Activated CD8-positive, alpha-beta memory T cell treated with anti-CD3 and anti-CD28 coated beads for 1 hour (primary cell): ENCODE measurements at places on chromosomes 2 and 18.

DNA sequence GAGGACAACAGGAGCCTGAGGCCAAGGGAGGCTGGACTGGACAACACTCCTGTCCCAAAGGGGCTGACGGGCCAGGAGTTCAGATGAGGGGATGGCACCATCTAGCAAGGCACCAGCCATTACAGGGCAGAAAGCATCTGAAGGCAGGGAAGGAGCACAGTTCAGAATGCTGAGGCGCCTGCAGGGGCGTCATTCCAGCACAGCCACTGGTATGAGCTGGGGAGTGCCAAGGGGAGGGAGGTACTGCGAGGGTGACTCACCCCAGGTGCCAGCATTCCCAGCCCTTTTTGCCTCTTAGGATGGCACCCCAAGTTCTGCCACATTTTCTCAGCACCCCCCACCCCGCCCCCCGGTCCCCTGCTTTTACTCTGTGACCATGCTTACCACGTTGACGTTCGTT lies 129.8 kb upstream of the EPAS1 start:
- no peak for DNase-seq

DNA sequence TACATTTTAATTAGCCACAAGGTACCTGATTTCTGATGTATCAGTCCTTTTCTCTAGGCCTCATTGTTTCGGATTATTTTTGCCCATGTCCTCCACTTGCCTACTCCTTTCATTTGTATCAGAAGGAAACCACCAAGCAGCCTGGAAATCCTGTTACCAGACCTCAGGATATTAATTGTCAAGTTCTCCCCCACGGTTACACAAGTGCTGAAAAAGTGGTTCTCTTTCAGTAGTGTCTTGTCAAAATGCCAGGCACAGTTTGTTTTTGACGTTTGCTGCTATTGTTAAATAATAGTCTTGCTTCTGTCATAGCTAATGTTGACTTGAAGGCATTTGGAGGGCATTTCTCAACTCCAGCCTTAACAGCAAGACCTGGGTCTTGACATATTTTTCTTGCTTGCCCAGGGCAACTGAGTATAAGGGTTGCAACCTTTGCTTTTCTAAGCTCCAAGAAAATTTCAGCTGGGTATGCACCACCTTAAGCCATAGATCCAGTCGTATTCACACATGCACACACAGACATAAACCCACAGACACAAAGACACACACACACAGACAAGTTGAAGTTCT lies 31.0 kb downstream of the INSIG2 start:
- DNase-seq, result no peak

- DNase-seq, result no peak
These were observed 258.9 kb upstream of the CHAC2 start for GRCh38 chr2:53508667-53509066.

DNA sequence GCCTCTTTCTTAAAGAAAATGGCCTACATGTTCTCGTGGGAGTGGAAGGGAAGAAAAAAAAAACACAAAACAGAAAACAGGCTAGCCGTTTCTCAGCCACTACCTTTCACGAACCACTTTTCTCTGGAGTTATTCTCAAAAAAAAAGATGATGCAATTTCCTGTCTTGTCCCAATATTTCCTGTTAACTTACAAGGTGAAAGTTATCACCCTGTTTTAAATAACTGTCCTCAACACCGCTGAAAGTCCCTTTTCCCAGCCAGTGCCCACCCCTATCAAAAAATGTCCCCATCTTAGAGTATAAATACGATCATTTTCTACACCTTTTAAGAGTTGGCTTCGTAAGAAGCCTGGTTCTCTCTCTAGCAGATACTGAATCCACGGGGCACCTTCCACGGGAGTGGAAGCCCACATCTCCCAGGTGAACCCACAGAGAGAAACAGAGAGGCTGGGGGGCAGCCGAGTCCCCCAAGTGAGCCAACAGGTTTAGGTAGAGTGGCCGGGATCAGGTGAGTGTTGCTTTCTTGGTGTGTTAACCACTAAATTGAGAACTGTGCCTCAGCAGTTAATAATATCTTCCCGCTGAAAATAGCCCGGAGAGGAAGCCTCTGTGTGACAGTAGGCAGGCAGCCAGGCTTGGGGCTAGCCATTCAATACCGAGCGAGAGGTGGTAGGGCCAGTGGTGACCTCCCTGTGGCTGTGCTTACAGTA lies 15.9 kb downstream of the SMAD7 start:
- no peak for DNase-seq

DNA sequence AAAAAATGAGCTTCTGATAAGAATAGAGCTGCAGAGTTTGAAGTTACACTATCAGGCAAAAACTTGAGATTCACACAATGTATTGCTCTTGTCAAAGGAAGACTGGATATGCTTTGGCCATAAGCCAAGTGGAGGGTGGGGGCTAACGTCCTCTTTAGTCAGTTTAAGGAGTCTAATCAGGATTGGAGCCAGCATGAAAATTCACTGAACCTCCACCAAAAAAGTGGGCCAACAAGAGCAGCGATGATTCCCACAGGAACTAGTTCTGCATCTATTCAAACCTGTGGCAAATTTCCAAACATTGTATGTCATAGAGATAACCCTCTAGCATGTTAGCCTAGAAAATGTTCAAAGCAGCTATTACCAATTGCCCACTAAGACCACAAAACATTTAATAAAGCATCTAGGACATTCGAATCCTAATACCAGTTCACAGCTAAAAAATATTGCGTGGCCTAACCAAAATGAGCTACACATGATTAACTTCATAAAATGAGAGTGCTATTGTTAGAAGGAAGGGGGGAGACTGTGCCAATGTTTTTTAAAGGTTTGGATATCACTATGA lies 43.5 kb upstream of the TMEM247 start:
- DNase-seq, result no peak

DNA sequence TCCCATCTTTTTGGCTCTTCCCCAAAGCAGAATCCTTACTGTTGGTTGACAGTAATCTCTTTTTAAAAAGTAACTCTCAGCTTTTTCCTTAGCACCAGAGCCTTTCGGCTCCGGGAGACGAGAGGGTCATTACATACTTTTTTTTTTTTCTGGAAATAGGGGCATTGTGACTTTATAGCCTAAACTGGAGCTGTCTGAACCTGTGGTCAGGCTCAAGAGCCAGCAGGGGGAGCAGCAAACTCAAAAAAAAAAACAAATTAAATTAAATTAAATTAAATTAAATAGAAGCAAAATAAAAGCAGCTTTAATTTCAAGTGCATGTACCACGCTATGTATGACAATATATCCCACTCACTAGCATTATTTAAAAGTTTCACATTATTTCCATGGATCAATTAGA lies 156.6 kb downstream of the DTNA start:
- DNase-seq, result no peak

- DNase-seq, result no peak
These were observed 475.6 kb downstream of the TDRD15 start for GRCh38 chr2:21599417-21599816.

GRCh38 chr18:48216639-48217257 lies 192.4 kb downstream of the ZBTB7C start:
- DNase-seq, result no peak

DNA sequence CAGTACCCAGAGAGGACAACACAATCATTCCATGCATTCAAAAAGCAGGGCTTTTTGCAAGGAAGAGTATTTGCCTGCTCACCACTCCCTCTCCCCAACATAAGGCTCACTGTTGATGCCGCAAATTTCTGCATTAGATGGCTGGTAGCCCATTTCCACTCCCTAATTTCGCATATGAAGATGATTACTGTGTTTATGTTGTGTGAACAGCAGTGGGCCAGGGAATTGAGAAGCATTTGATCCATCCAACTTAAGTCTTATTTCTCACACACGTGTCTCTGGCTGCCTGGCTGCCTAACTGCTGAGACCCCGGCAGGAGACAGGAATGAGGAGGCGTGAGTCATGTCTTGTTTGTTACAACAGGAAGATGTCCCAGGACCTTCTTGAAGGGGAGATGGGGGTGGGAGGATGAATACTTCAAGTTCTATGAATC lies 294.1 kb downstream of the ALK start:
- DNase-seq, result no peak

DNA sequence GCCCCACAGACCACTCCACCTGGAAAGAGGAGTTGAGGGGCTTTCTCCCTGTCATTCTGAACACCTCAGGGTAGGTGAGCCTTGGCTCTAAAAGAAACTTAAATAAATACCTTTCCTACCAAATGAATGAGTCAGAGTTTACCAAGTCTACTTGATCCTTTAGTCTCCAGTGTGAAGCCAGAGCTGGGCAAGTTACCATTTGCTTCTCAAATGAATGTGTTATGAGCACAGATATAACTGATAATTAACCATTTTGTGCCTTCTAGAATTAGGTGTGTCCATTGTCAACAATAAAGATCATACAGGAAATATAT lies 347.7 kb downstream of the KIAA1328 start:
- no peak for DNase-seq

GRCh38 chr2:240374085-240374907 lies 61.2 kb upstream of the GPC1 start:
- no peak for DNase-seq

DNA sequence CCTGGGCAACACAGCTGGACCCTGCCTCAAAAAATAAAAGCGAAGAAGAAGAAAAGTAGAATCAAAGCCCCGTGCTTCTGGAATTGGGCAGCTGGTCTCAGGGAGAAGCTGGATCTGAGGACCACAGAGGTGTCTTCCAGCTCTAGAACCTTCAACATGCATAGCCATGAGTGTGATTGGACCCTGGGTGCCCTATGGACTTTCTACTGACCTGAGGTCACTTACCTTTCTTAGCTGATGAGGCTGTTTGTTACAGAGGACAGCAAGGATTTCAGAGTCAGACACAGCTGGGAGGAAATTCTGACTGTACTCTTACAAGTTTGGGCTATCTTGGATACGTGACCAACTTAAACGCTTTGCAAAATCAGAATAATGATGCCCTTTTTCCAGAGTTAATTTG lies 82.4 kb upstream of the GATA6 start:
- DNase-seq, result no peak

- DNase-seq, result no peak
These were observed 53.9 kb upstream of the CYTIP start for GRCh38 chr2:157497638-157498314.

- no peak for DNase-seq
These were observed 480.6 kb downstream of the SPAG16 start for GRCh38 chr2:213764849-213765248.

DNA sequence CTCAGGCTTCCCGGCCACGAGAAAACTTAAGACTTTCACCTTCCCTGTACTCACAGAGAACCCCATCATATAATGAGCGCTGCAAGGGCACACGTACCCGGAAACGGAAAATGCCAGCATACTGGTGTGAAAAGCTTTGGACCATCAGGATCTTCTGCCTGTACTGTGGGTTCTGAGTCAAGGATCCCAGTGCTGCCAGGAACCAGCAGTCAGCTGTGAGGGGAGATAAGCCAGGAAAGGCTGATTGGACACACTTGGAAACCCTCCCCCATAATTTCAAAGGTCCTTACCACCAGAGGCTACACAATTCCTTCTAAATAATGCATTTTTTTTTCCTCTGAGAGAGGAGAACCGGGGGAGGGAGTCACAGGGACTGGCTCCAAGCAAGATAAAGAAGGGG lies 31.4 kb downstream of the CAPN13 start:
- DNase-seq, result no peak

DNA sequence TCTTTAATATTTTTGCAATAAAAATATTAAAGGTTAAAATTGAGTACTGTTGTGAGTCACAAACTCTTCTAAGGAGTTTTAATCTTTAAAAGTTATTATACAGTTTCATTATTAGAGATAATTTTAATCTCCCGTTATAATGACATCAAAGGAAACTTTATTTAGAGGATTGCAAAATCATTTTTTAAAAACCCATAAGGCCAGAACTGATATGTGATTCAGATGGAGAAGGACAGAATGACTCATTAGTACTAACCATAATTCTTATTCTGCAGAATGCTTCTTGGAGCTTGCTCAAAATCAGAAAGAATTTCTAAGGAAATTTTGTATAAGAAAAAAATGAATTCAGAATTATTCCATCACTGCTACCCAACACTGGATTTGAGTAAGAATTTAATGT lies 12.5 kb upstream of the HNRNPLL start:
- DNase-seq, result no peak

GRCh38 chr2:1804351-1804771 lies 60.0 kb upstream of the PXDN start:
- DNase-seq, result no peak

DNA sequence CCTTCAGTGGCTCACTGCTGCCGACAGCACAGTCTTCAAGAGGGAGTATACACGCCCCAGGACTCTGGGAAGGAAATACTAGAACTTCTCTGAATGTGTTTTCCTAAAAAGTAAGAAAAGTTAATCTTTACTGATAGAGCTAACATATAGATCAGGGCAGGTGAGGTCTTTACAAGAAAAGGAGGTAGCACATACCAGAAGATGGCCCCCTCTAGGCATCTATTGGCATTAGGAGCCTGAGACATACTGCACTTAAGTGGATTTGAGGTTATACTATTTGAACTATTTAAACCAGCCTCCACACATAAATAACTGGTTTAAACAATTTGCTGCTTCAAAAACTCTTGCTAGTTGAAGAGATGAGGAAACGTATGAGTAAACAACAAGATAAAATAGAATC lies 406.1 kb downstream of the SETBP1 start:
- no peak for DNase-seq

DNA sequence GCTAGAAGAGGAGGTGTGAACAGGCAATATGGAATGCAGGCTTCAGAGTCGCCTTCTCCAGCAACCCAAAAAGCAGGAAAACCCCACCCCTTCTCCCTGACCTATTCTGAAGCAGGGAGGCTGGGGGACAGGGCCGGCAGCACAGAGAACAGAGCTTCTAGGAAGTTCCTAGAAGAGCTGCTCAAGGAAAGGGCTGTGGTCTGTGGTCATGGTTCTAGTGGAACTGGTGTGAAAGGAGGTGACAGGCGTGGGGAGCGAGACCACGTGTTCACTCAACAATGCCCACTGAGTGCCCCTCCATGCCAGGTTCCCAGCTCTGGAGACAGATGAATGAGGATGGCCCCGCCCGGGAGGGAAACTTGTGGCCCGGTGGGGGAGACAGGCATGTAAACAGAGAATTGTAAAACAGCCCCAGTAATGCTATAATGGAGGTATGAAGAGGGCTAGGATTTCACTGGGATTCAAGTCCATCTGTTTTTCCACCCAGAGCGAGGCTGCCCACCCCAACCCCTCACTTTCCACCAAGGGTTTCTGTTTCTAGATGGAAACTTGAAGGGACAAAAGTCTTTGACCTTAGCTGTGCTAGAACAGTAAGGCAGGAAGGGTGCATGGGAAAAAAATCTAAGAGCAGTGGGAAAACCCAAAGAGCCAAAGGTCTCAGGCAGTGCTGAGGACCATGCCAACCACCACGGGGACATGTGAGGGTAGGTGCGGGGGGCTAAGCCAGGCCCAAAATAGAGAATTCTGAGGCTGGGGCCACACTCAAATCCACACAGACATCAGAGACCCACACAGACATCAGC lies 71.8 kb downstream of the TNS1 start:
- no peak for DNase-seq

GRCh38 chr2:51813247-51813646 lies 781.3 kb upstream of the NRXN1 start:
- no peak for DNase-seq

DNA sequence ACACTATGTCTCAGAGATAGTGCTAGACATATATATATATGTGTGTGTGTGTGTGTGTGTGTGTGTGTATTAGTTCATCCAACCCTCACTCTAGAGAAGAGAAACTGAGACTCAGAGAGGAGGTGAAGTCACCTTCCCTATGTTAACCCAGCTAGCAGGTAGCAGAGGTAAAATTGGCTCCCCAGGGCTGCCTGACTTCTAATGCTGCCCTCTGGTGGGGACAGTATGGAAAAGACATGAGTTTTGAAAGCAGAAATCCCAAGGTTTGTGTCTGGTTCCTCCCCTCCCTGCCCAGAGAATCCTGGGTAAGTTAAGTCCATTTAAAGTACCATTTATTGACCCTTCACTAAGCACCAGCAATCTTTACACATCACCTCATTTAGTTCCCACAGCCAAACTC lies 137.7 kb downstream of the THNSL2 start:
- no peak for DNase-seq

- DNase-seq, result no peak
These were observed 92.9 kb downstream of the COL5A2 start for GRCh38 chr2:189086710-189087109.
